G401 (cell line): ENCODE measurements at places on chromosomes 2 and 18. TPM values are rescaled to one million over a fixed set of nuclear protein-coding genes. Genes with fewer than 3 reads are reported as not detected.

EMILIN1 gene
- total RNA-seq: 2.3 and 3.9 TPM in 2 replicates

CCDC148 gene
- 2.5 and 4.1 TPM in 2 replicates for total RNA-seq

- peak; percentile 4 for DNase-seq
These were observed 82.0 kb upstream of the SLC66A3 start for GRCh38 chr2:11073251-11073650.

- no peak for DNase-seq
These were observed 708 bp downstream of the AGXT start for GRCh38 chr2:240869109-240869955.

GRCh38 chr2:48508461-48509124 lies 21.4 kb upstream of the STON1 start:
- no peak for DNase-seq

DNA sequence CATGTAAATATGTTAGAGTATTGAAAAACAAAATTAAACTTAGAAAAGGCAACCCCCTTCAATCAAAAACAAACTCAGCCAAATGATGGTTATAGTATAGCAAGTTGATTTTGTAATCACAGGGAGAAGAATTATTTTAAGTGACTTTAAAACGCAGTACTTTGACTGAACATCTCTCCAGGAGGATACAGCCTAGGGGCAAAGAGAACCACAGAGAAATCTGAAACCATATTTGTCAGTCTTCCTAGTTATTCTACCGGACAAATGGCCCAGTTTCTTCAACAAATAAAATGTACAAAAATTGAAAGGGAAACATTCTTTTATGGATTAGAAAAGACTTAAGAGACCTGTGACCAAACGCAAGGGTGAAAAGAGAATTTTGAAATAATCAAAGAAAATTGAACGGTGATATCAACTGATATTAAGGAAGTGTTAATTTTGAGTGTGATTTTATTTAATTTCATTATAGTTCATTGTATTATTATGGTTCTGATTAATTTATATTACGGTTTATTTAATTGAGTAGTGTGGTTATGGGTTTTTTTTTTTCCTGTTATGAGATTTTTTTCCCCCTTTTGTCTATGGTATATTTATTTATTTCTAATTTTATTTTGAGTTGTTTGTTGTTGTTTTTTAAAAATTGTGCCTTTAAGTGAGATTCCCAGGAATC lies 75.3 kb downstream of the HNRNPLL start:
- DNase-seq: no peak

DNA sequence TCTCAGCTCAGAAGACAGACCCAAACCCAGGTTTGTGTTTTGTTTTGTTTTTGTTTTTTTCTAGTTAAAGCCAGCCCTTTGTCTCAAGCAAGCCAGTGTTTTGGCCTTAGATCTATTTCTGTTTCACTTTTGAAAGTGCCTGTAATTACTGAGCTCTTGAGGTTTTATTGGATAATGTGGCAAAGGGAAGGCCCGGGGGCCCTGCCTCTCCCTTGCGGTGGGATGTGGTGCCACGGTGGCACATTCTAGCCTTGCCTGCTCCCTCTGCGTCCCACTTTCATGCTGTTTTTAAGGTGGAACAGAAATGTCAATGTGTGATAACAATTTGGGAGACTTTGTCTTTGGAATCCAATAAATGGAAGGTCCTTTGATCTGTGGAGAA lies 2.5 kb downstream of the HPCAL1 start:
- peak; percentile 35 for DNase-seq

DNA sequence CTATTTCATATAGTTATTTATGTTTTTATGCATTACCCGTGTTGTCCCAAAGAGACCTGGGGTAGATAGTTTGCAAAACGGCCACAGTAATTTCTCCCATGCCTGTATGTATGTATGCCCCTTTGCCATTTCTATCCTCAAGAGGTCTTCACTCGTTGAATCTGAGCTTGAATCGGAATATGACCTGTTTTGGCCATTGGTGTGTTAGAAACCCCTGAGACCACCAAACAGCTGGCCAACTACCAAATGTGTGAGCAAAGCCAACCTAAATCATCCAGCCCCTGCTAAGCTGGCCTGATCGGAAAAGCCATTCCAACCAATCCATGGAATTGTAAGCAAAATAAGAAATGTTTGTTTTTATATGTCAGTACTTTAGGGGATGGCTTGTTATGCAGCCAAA lies 23.4 kb upstream of the INO80C start:
- DNase-seq: no peak

DNA sequence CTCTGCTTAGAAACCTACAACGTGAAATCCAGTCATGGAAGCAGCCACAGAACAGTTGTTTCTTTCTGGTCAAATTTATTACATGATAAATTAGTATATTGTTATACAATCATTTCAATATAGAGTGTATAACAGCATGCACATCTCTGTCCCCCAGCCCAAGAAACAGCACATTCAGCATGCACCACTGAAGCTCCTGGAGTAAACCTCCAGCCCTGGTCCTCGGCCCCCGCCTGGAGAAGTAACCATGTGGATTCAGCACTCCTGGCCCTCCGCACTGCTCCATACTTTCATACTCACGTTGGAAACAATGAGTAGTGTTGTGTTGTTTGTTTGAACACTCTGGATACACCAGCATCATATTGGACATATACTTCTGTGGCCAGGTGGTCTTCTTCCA lies 15.3 kb upstream of the ID2 start:
- no peak for DNase-seq

DNA sequence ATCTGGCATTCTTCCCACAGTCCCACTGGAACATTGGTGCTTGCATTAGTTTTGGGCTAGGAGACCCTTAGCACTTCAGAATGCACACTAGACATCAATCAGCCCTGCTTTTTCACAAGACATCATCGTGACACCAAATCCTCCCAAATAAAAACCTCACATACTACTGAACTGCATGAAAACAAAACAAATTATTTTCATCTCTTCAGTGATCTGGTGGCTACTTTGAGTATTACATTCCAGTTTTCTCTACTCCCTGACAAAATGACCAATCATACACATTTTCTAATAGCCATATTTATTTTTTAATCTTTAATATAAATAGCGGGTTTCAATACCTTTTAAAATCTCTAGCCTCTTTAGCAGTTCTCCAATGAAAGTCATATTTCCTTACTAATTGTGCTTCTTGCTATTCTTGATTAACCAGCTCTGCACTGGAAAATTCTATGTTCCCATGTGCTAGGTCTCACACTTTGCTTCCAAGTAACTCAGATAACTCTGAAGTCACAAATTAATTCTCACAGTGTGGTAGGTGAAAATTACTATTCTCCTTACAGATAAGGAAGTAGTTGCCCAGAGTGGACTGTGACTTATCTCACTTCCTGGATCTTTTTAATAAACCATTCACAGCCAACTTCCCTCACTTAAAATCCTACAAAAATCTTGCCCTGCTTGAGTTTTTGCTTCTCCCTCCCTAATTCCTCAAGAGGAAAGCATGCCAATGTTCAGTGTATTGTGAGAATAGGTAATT lies 82.5 kb upstream of the EPB41L3 start:
- DNase-seq: no peak
